Stimulated activated CD4-positive, alpha-beta T cell treated with anti-CD3 and anti-CD28 coated beads, TNF-alpha, amount 100 ng/mL, for 4 hours (primary cell): ENCODE measurements at places on chromosomes 3 and 15.

DNA sequence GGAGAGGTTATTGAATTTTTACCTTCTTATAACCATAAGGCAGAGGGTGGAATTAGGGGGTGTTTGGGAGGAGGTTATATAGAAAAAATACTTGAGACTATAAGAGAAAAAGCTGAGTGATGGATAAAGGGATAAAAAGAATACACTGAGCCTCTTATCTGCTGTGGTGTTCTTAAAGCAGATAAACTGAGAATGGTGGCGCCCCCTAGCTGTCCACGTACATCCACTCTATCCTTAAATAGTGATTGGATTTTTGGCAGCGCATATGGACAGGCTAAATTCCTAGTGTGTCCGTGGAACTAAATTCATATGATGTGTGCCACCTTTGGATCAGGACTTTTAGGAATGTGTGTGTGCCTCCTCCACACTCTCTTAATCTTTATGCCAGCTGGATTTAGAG lies 121.1 kb downstream of the OXSM start:
- no peak for DNase-seq

DNA sequence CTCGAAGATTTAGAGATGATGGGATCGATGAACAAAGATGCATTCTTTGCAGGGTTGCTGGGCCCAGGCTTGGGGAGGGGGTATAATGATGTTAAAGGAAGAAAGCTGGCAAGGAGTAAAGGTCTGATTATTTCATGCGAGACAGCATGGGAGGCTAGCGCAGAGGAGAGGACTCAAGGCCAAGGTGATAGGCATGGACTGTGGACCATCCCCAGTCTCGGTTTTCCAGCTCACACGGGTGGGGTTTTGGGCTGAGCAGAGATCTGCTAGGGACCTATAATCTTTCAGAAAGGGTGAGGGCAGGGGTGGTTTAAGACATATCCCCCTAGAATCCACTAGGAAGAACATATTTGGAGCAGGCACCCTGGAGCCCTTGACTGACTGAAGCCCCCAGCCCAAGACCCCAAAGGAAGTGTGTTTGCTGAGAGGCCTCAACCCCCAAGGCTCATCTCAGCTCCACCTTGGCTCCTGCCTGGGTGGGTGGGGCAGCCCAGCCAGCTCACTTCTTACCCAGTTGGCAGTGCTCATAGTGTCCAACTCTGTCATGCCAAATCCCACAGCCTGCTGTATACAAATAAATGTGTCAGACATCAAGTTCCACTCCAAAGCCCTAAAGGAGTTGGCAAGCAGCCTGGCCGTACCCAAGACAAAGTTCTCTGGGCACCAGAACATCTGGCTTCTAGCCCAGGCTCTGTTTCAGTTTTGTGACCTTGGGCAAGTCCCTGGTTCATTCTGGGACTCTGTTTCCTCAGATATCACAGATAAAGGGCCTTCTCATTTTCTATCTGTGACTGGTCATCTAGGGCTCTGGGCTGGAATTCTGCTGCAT lies 17.9 kb downstream of the ACSBG1 start:
- DNase-seq, result no peak

DNA sequence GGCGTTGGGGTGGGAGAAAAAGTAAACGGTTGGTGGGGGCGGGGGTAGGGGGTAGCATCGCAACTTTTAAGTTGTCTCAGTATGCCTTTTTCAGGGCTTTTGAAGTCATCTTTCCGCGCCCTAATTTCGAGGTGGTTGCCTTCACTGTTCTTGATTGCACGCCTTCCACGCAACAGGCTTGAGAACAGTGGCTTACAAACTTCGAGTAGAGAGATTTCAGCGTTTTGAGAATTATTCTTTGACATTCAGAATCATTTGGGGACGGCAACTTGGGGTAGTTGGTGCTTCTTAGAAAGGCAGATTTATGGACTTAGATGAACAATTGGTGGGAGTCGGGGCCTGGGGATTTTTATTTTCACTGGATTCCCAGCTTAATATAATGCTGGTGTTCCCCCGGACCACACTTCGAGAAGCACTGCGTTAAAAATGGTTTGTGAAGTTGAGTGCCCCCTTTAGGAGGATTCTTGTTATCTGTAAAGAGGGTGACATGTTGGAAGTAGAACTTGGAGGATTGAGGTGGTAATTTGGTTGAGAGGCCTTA lies 880 bp downstream of the PPP4R2 start:
- DNase-seq, result no peak

DNA sequence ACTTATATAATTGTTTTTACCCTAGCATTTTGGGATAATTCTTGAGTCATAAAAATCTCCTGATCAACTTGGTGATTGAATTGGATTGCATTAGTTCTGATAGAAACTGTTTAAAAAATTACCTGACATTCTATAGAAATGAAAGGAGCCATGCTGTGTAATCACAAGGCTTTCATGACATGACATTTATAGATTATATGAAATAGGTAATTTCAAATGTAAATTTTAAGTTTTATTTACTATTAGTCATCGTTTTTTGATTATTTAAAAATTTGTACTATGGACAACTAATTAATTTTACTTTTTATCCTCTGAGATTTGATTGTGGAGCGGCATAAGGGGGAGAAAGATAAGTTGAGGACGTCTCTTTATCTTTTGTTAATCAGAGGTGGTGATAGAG lies 12.3 kb upstream of the CHD2 start:
- no peak for DNase-seq

DNA sequence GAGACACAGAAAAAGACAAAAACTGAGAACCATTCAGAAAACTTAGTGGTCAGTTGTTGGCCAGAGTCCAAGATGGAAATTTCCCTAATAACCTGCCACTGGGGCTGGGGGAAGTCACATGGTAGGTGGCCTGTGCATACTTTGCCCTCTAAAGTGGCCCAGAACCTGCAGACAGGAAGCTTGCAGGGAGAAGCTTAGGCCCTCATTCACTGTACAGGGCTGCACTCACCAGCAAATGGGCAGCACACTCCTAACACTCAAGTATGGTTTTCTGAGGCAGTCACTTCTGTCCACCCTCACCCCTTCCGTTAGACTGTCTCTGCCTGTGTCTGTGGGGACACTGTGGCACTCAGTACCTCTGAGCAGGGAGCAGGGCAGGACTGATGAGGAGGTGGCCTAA lies 14.5 kb upstream of the RNU6-1 start:
- no peak for DNase-seq

GRCh38 chr15:70156671-70157271 lies 59.1 kb upstream of the TLE3 start:
- DNase-seq, result no peak

GRCh38 chr3:26799679-26800317 lies 177.2 kb downstream of the LRRC3B start:
- DNase-seq, result no peak

DNA sequence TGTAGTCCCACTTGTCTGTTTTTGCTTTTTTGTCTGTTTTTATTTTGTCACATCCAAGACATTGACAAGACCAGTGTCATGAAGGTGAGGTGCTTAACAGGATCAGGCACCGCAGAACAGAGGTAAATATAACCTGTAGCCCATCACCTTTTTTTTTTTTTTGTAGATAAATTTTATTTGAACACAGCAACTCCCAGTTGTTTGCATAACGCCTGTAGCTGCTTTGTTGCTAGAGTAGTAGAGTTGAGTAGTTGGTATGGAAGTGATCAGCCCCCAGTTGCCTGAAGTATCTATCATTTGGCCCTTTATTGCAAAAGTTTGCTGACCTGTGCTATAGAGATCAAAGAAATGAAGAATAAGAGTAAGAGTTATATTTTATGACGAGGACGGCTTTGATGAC lies 135.0 kb downstream of the TCF12 start:
- no peak for DNase-seq

DNA sequence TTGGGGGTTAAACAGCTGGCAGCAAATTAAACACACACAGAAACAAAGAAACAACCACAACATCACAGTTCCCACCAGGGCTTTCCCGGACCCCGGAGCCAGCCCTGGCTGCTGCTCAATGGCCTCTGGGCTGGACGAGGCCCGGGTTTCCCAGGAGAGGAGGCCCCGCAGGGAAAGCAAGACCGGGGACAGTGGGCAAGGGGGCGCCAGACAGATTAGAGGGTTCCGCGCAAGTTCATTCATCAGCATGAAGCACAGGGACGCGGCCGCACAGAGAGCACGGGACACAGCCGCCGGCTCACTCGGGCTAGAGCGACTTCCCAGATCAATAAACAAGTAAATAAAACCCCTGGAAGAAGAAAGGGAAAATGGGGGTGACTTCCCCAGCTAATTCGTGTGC lies 66.4 kb upstream of the RPL32 start:
- DNase-seq, result no peak

GRCh38 chr3:119310071-119310470 lies 15.9 kb downstream of the ARHGAP31 start:
- no peak for DNase-seq

DNA sequence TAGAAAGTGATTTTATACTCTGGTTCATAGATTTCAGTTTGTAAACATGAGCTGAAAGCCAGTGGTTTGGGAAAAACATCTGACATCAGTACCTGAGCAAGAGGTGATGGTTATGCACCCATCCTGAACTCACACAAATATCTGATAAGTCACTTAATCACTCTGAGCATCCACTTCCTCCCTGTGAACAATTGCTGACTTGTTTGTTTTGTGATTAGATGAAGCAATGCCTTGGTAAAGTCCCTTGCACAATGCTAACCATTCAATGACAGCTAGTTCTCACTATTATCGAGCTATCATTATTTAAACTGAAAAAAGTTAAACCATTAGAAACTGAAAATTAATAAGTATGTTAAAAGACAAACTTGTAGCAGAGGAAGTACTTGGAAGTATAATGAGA lies 303.0 kb downstream of the PLOD2 start:
- DNase-seq, result no peak

DNA sequence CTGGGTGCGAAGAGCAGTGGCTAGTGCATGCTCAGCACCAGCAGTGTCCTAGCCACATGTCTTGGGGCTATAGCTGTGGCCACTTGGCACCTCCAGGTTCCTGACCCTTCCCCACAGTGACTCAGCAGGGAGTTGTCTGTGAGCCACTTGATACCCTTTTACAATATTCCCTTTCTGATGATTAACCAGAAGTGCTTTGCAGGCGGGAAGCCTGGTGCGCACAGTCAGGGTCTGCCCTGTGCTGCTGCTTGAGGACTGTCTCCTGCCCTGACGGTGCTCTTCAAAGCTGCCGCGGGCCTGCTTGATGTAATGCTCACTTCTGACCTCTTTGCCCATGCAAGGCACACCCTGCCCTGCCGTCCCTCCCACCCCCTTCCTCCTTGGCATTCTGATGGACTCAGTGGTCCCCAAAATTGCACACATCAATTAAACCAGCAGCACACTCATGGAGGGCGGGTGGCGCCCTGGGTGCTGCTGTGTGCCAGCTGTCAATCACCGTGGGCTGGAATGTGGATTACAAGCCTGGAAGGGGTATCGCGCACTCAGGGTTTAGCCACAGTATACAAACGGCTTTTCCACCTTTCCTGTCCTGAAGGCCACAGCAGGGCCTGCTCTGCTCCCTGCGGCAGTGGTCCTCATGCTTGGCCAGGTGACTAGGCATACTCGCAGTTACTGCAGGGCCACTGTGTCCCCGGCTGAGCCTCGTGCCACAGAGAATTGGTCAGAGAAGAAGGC lies 40.9 kb upstream of the PCSK6 start:
- no peak for DNase-seq

DNA sequence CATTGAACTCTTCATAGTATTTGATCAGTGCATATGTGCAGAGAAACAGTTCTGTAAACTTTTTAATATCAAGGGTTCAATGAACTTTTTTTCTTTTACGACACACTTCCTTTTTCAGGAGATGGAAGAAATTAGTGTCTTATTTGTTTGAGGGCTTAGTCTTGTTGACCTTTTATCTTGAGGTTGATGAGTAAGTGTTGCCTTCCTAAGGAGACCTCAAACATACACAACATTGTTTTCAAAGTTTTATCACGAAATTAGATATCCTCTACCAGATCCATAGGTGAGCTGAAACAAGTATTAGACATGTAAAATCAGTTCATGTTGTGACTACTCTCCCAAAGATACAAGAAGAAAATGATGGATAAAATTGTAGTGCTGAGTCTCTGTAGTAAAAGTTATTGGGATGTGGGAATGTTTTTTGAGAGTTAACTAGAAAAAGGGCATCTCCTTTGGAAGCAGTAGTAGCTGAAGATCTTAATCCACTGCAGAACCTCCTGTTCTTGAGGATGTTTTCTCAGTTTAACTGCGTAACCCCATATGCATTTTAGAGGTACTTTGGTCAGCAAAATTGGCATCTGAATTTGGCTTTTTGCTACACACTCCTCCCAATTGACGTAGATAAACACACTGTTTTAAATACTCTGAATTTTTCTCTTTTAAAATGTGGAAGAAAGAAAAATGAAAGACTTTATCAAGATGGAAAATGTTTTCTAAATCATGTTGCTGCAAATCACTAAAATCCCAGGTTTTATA lies 116.8 kb downstream of the GALK2 start:
- DNase-seq, result no peak

DNA sequence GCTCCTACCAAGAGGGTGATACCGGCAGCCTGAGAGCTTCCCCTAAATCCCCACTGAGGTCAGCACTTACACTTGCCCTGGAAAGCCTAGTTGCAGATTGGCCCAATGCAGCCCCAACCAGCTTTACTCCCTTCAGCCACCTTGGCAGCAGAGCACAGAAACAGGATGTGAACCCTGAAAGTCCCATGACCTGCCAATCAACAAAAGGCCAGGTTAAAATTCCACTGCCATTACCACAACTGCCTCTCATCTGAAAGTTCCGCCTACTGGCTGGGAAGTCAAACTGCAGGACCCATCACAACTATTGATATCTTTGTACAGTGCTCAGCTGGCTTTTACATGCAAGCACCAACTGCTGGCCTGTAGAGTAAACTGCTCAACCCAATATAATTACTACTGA lies 156.2 kb downstream of the ZMAT3 start:
- no peak for DNase-seq

DNA sequence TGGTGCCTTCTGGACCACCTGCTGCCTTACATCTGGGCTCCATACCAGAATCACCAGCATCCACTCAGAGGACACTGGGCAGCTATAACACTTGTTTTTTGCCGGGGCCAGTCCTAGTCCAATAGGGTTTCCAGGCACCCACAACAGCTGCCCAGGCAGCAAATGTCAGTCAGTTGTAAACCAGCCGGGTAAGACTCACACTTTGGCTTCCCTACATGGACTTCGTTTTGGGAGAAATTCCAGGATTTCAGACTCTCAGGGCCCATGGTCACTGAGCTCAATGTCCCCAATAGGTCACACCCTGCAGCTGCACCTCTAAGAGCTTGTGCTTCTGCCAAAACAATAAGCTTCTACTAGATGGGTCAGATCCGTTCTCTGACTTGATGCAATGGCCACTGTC lies 83.8 kb downstream of the FAM174B start:
- no peak for DNase-seq

GRCh38 chr3:100581650-100582049 lies 27.8 kb upstream of the ADGRG7 start:
- no peak for DNase-seq

DNA sequence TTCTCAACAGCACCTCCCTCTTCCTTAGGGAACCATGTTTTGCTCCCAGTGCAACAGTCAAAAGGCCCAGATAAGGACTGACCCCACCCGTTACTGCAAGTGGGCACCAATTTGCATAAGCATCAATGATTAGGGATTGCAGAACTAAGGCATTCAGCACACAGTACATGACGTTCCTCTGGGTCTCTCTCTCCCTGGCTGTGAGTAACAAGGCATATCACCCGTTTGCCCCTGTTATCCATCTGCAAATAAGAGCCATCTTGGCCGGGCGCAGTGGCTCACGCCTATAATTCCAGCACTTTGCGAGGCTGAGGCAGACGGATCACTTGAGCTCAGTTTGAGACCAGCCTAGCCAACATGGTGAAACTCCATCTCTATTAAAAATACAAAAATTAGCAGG lies 18.8 kb downstream of the MAGI1 start:
- DNase-seq, result no peak

- DNase-seq, result no peak
Observed at GRCh38 chr3:11480663-11481298, 162.9 kb downstream of the VGLL4 start.

GRCh38 chr3:82274897-82275296 lies 513.5 kb upstream of the GBE1 start:
- DNase-seq, result no peak
